ENCODE measurements at places on chromosomes 11 and 22. TPM values are rescaled to one million over a fixed set of nuclear protein-coding genes. Genes with fewer than 3 reads are reported as not detected.

CCDC73 gene
- 0.04 TPM for total RNA-seq

IGLL1 gene
- total RNA-seq = not detected

UBQLN3 gene
- not detected for total RNA-seq

GRAMD1B gene
- 26.0 TPM for total RNA-seq

ISX gene
- not detected for total RNA-seq

CD3G gene
- total RNA-seq = not detected

HBG1 gene
- not detected for total RNA-seq

RPS25 gene
- total RNA-seq = 937 TPM

PATE2 gene
- not detected for total RNA-seq

CYTH4 gene
- 0.76 TPM for total RNA-seq

SCO2 gene
- total RNA-seq = 7.5 TPM

Measured in A549 treated with ZK216348 at 1 μM for 4 hours (cell line).